ENCODE measurements at places on chromosomes 6 and 20.

DNA sequence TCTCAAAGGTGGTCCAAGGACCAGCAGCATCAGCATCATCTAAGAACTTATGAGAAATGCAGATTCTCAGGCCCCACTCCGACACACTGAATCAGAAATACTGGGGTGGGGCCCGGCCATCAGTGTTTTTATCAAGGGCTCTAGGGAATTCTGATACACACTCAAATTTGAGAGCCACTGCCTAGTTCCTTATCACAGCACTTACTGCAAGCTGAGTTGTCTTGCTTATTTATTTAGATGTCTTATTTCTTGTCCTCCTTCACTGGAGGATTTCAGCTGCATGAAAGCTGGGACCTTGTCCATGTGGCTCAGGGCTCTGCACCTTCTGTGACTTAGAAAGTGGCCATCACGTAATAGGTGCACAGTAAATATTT lies 139.4 kb upstream of the RREB1 start:
- no peak for DNase-seq

DNA sequence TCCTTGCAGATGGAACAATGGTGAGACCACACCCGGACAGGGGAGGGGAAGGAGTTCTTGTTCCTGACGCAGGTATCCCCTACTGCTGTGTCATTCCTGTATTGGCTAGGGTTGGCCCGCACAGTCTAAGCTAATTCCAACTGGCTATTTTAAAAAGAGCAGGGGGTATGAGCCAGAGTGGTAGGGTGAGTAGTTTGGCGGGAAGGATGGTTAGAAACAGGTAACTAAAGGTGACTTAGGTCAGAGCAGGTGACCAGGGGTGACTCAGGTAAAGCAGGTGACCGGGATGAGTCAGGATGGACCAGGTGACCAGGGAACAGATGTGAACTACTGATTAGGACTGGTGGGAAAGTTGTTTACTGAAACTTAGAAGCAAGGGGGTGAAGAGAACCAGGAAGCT lies 58.0 kb downstream of the ZNF292 start:
- no peak for DNase-seq

DNA sequence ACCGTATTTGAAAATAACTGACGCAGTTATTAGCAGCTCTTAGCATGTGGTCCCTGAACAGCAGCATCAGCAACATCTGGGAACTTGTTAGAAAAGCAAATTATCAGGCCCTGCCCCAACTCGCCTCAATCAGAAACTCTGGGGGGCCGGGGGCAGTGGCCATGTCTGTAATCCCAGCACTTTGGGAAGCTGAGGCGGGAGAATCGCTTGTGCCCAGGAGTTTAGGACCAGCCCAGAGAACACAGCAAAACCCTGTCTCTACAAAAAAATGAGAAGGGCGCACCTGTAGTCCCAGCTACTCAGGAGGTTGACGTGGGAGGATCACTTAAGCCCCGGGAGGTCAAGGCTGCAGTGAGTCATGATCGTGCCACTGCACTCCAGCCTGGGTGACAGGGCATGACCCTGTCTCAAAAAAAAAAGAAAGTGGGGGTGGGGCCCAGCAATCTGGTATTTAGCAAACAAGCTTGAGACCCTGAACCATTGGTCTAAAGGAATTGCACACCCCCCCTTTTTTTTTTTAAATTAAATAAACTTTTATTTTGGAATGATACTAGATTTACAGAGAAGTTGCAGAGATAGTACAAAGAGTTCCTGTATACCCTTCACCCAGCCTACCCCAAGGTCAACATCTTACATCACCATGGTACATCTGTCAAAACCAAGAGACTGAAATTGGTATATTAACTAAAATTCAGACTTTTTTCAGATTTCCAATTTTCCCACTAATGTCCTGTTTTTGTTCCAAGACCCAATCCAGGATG lies 6.7 kb downstream of the SRXN1 start:
- DNase-seq, result no peak

DNA sequence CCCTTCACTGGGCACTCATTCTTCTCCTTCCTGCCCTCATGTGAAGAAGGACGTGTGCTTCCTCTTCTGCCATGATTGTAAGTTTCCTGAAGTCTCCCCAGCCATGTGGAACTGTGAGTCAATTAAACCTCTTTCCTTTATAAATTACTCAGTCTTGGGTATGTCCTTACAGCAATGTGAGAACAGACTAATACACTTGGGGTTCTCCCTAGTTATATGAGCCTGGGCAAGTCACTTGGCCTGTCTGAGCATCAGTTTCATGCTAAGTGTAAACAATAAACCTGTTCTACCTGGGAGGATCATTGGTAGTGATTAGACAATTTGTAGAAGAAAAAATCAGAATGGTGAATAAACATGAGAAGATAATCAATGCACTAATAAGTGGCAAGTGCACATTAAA lies 162.2 kb upstream of the ARG1 start:
- no peak for DNase-seq

GRCh38 chr6:143002686-143003085 lies 57.7 kb upstream of the HIVEP2 start:
- DNase-seq, result no peak

DNA sequence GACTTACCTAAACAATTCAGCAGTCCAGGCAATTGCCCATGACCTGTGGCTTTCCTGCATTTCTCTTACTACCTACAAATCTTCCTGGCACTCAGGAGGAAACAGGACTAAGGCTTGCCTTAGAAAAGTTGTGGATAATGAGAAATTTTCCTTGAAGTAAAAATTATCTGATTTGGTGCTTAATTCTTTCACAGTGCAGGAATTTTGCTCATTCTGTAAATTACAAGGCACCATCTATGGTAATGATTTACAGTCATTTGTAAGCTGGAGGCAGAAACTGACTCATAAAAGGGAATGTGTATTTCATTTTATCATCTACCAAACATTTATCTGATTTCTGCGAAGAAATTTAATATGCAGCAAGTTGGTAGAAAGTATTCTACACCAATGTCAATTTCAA lies 211.5 kb upstream of the FKBP1C start:
- no peak for DNase-seq

- DNase-seq, result no peak
These were observed 76.7 kb downstream of the PSMB1 start for GRCh38 chr6:170476360-170476759.

- no peak for DNase-seq
These were observed 36.5 kb upstream of the RFPL4B start for GRCh38 chr6:112310439-112311125.

DNA sequence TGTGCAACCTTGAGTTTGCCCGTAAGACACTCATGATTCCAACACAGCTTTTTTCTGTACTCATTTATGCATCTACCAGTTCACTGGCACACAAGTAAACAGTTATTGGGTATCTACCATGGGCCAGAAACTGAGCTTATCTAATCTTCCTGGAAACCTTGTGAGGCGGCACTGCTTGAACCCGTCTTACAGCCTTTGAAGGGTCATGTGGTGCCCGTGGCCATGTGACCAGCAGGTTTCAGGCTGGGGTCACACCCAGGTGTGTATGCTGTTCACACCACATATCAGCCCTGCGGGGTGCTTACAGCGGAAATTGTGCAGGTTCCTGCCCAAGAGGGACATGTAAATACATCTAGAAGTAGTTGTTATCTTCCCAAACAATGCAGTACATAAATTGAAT lies 6.1 kb downstream of the THBD start:
- no peak for DNase-seq

DNA sequence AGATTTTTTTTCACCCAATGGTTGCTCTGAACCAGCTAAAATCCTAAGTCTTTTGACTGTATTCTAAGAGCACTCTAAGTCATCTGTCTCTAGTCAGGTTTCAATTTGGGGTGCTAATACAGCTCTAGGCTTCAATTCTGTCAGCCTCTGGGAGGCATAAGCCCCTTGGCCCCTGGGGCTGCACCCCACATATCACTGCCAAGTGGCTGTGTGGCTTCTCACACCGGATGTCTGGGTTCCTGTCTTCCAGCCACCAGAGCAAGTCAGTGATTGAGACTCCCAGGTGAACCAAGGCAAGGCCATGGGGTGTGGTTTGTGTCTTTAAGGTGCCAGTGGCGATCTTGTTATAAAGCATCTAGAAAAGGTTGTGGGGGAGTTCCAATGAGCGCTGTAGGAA lies 136.5 kb downstream of the TMEM242 start:
- DNase-seq, result no peak

DNA sequence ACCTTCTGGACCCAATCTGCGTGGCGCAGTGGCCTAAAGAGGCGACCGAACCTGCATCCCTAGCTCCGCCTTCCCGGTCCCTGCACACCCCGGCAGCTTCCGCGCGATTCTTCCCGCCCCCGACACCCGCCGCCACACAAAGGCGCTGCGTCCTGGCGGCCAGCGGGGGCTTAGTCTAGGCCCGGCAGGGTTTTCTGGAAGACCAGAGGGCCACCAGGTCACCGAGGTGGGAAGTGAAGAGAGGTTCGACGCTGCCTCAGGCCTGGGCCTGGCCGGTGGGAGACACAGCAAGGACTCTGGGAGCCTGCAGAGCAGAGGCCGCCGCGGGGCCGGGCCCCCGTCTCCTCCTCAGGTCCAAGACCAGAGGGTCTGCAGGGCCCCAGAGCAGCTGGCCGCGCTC lies 154.9 kb downstream of the OR2B2 start:
- DNase-seq, result no peak

GRCh38 chr6:66662721-66663507 lies 955.9 kb upstream of the EYS start:
- DNase-seq, result no peak

DNA sequence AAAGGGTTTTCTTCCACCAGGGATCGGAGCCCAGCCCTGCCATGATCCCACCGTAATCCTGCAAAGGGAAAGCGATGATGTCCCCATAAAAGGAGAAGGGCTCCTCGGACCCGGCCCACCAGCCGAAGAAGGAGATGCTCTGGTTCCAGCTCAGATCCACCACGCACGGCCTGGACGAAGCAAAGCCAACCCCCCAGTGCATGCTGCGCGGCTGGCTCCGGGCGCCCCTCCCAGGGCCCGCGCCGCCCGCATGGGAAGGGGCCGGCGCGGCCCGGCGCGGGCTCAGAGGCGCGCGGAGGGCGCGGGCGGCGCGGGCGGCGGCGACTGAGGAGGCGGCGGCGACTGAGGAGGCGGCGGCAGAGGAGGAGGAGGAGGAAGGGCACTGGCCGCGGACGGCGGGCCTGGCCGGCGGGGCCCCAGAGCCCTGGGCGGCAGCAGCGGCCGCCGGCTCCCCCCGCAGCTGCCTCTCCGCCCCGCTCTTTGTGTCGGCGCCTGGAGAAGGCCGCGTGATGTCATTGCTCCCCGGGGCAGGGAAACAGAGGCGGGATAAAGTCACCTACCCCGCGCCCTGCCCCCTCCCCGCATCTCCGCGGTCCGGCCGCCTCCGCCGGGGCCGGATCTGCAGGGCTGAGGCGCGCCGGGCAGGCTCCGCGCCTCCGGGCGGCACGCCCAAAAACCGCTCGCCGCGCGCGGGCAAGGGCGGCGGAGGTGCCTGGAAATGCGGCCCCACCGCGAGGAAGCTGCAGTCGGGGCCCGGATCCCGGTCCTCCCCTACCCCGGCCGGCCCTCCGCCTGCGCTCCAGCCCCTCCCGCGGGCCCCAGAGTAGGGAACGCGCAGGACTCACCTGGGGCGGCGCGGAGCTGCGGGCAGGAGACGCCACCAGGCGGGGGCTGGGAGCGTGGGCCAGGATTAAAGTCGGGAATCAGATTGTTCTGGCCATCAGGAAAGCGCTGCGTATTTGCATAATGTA lies at the start of gene FAXC:
FAXC (minus strand) TSS at position 504 of the 971 bp plus-strand sequence; CDS start at position 202, 302 bp downstream.
- no peak for DNase-seq

DNA sequence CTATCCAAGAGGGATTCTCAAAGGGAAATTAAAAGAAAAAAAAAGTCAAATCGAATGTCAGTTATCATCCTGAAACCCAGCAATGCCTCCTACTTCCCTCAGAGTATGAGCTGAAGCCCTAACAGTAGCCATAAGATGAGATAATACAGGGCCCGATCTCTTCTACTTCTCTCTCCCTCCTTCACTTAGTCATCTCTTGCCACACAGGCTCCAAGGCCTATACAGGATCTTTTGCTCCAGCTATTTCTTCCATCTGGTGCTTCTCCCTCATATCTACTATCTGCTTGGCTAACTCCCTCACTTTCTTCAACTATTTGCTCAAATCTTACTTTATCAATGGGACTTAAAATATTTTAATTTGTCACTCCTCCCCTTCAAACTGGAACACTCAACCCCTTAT lies 215.3 kb downstream of the RNGTT start:
- no peak for DNase-seq

- DNase-seq, result no peak
These were observed 194.2 kb downstream of the SLC35F1 start for GRCh38 chr6:118101220-118101619.

DNA sequence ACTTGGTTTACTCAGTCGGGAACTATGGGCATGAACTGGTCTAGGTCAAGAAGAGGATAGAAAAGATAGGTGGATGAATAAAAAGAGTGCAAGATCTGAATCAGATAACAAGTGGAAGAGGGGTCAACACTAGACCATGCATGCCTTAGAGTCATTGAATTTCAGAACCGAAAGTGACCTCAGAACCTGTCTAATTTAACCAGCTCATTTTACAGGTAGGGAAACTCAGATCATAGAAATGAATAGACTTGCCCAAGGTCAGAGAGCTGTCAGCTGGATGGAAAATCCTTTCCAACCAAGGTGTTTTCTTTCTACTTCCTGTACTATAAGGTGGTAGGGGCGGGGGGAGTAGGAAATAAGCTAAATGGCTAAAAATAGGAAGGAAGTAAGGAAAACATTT lies 121.4 kb upstream of the ADGRF1 start:
- DNase-seq, result no peak

- no peak for DNase-seq
These were observed 4.3 kb upstream of the DYNLRB1 start for GRCh38 chr20:34511891-34512265.

DNA sequence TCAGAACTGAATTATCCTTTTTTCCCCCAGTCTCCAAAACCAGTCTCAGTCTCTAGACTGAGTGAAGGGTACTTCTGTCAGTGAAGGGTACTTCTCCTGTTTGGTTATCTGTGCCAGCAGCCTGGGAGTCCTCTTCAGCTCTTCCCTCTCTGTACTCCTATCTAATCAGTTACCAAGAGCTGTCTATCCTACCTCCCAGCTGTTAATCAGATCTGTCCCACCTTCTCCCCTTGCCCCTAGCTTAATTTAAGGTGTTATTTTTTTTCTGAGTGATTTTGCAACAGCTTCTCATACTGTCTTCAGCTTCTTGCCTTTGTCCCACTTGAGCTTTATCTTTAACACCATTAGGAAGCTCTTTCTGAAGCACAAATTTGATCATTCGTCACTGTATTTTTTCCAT lies 491.9 kb upstream of the SOX4 start:
- DNase-seq, result no peak

DNA sequence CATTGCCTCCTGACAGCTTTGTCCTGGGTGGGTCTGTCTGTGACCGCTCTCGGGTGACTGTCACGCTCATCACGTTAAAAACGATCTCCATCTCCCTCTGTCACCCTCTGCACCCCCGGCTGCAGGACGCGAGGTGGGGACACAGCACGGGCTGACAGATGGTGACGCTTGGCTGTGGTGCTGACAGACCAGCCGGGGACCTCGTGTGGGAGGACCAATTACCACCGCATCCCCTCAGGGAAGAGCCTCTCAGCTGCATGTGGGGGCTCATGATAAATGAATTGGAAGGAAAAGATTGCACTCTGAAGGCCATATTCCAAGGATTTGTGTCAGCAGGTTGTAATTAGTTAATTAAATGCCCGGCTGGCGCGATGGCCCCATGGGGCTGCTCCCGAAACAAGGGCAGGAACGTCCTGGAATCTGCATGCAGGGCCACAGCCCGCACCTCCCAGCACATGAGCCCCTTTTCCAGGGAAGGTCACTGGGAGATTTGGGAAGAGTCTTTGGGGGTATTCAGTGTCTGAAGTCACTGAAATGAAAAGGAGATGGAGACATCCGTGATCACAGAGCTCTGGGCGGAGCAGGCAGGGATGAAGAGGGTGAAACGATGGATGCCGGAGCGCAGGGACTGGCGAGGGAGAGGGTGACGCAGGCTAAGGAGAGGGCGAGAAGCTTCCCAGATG lies 87.1 kb downstream of the ERMARD start:
- DNase-seq, result no peak

GRCh38 chr20:32184961-32185603 lies 22.5 kb downstream of the PLAGL2 start:
- no peak for DNase-seq
